ENCODE measurements at places on chromosomes 11 and 22.

- DNase-seq = no peak
These were observed 34.9 kb downstream of the UBASH3B start for GRCh38 chr11:122690384-122690783.

GRCh38 chr22:28874811-28875320, 8.5 kb upstream of the ZNRF3 start:
- DNase-seq = no peak

- peak; percentile 72 for DNase-seq
These were observed 67.2 kb downstream of the C11orf91 start for GRCh38 chr11:33633251-33634003.

DNA sequence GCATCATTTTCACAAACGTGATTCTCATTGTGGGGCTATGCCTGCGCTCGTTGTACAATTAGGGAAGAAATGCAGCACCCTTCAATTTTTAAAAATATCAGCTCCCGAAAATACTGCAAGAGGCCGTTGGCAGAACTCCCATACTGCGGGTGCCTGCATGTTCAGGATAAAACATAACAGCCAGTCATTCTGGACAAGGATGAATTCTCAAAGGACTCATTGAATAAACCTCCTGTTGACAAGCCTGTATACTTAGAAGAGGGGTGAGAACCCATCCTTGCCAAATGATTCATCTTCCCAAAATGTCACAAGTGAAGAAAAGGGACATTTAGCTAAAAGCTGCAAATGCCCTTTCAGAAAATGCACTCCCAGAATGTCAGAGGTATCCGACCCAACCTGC, 141.9 kb downstream of the CSNK2A3 start:
- DNase-seq = no peak

- peak; percentile 98 for DNase-seq
These were observed 277.4 kb downstream of the FAM76B start for GRCh38 chr11:95512177-95512576.

GRCh38 chr11:95796501-95796900, 6.2 kb downstream of the CEP57 start:
- DNase-seq = no peak

DNA sequence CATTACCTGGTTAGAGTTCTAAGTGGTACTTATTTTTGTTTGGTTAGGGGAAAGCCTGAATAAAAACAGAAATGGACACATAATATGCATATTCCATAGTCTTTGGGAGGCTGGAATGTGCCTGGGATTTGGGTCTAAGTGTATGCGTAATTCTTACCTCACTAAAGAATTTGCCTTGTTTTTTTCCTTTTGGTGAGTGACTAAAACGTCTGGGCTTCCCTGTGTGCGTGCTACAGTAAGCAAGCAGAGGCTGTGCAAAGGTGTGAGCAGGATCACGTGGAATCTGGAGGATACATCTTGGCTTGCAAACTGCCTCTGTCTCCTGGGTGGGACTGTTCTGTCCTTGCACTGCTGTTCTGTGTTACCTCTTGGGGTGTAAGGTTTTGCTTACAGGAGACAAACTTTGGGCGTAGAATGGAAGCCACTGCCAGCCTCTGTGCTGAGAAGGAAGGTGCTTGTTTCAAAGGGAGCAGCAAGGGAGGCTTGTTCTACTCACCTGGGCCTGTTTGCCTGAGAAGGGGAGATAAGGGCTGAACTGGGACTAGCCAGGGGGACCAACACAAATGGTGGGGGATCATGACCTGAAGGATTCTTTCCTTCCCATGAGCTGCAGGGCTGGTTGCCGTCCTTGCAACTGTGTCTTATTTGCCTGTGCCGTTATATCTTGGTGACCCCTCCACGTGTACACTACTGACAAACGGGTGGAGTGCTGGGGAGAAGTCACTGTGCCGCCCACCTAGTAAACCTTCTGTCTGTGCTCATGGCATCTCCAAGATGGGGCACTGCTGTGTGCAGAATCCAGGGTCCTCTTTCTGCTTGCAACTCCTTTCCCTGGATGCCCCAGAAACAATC, 4.5 kb downstream of the NEAT1 start:
- peak; percentile 63 for DNase-seq

DNA sequence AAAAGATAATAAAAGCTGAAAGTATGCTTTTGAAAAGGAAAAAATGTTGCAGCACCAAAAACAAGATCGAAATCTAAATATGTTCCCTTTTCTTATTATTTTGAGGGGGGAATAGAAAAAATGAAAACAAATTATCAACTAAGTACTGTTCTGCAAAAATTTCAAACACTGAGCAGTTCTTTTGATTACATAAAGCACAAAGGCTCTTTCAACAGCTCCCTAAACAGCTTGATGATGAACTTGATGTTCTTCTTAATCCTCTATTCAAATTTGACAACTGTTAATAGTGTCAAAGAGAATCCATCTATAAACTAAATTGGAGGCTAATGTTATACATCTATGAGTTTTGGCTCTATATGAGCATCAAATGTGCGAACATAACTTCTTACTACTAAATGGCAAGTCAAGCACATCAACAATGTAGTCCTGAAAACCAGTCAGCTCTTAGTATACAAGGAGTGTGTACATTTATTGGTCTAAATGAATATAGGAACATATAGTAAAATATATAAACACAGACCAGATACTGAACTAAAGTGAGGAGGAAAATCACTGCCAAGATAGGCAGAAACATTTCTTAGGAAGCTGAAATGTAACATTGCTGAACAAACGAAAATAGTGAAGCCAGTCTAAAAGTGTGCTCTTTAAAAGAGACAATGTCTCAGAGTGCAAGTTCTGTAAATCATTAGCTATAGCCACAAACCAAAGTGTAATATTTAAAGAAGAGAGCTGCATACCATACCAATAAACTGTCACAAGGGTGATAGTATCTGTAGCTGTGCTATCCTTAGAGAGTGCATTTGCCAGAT, 94.3 kb downstream of the SOX6 start:
- no peak for DNase-seq

- no peak for DNase-seq
These were observed 622.8 kb downstream of the NTM start for GRCh38 chr11:131993246-131993645.

DNA sequence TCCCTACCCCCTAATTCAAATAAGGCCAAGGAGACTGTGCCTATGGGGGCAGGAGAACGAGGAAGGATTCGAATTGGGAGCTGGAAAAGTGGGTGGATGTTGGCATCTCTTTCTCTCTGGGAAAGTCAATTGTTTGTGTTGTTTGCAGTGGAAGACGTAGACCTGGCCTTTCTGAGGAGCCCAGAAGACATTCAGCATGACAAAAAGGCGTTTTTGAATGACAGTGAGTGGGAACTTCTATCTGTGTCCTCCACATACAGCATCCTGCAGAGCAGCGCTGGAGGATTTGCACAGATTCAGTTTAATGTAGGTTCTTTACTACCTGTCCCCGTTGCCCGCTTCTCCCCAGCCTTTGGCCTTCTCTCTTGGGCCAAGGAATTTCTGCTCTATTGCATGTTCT, 28.2 kb downstream of the HTR3B start:
- DNase-seq = no peak

DNA sequence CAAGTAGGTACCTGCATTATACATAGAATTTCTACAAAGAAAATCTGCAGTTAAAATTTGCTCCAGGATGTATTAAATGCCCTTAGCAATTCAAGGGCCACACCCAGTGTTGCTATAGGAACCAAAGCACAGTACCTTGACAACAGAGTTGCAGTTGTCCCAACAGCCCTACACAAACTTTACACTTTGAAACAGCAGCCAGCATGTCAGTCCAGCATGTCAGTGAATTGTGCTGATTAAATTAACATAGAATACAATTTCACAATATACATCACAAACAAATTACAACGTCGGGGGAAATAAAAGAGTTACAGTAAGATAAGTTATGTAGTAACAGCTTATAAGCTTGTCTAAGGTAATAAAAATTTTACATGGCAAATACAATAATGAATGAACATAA, 389.2 kb downstream of the SOX6 start:
- no peak for DNase-seq

GRCh38 chr11:76701294-76702040, 30.9 kb upstream of the LRRC32 start:
- peak; percentile 46 for DNase-seq

GRCh38 chr22:27473533-27473932, 328.0 kb downstream of the MN1 start:
- no peak for DNase-seq

GRCh38 chr11:2791139-2791520, 91.3 kb upstream of the KCNQ1OT1 start:
- no peak for DNase-seq

GRCh38 chr22:48522271-48522670, 1305.4 kb downstream of the BRD1 start:
- no peak for DNase-seq

DNA sequence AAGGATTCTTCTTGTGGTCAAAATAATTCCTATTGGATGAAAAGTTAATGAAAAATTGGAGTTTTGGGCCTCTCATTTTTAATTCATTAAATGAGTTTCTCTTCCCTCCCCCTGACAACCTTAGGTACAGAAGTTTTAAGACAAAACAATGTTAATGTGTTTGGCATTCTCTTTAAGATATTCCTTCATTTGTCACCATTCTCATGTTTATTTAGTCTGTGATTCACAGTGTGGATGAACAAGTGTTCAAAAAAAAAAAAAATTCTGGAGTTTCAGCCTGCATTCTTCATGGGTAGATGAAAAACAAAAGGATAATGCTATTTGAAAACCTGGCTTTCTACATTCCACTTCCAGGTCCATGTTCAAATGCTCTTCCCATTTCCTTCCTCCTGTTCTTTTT, 172.6 kb upstream of the LUZP2 start:
- DNase-seq = peak; percentile 12

- no peak for DNase-seq
These were observed 1078.0 kb downstream of the BRD1 start for GRCh38 chr22:48749555-48750227.

DNA sequence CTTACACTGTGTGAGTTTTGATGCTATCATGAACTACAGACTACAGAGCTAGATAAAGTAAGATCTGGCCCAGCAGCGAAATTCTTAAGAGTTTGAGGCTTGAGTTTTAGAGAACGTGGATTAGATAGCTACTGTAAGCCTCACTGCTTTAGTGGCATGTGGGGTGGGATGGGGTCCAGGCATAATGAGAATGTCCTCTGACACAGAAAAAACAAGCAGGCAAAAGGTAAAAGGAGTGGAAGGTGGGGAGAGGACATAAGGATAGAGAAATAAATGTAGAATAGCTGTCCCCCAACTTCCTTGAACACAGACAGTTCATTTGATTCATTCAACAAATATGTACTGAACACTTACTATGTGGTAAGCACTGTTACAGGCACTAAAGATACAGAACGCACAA, 324.5 kb upstream of the PITPNB start:
- DNase-seq = peak; percentile 50

GRCh38 chr11:59197991-59198390, 14.7 kb downstream of the MPEG1 start:
- DNase-seq = peak; percentile 79

DNA sequence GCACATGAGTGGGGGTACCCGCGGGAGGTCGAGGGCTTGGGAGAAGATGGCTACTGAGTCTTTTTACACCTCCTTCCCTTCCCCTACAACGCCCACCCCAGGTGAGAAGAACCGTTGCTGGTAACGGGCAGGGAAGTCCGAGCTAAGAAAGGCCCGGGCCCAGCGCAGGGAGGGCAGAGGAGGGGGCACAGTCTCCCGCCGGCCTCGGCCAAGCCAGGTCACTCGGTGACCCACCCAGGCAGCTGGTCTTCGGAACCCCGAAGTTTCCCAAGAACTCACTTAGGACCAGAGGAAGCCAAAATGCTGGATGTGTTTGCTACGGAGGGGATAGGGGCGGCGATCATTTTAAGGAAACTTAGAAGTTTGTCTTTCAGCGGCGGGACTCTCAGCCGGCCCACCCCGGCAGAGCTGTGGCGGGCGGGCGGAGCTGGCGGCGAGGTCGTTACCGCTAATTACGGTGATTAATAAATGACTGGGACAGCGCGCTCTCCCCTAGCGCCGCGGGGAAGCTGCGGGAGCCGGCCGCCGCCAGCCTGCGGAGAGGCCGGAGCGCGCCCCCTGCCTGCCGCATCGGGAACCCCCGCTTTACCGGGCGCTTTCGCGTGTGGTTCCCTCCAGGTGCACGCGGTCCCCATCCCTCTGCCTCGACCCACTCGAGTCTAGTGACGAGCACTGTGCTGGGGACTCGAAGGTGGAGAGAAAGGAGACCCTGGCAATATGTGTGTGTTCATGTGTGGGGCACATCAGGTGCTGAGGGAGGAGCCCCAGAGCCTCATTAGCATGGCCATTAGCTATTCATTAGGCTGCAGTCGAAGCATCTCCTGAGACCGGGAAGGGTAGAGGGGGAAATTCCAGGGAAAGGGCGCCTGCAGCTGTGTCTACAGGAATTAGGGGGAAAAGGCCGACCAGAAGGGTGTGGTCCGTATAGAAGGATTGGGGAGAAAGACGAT, 945 bp downstream of the ROBO3 start:
- DNase-seq = no peak

GRCh38 chr11:26761361-26761809, 39.5 kb upstream of the SLC5A12 start:
- DNase-seq = peak; percentile 56

DNA sequence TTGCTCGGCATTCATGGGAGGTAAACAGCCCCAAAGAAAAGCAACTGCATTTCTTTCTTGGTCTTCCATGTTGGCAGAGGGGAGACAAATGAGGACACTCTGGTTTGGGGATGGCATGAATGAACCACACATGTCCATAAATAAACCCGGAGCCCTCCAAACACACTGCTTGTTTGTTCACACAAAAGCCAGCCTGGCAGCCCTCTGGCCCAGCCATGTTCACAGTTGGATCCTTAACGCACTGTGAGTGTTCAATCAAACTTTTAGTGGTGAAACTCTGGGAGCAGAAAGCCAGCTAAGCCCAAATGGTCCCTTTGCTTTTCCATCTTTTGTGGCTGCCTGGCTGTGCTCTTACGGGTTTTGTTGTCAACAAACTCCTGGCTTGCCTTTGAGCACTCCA, 336.8 kb downstream of the CADM1 start:
- no peak for DNase-seq

DNA sequence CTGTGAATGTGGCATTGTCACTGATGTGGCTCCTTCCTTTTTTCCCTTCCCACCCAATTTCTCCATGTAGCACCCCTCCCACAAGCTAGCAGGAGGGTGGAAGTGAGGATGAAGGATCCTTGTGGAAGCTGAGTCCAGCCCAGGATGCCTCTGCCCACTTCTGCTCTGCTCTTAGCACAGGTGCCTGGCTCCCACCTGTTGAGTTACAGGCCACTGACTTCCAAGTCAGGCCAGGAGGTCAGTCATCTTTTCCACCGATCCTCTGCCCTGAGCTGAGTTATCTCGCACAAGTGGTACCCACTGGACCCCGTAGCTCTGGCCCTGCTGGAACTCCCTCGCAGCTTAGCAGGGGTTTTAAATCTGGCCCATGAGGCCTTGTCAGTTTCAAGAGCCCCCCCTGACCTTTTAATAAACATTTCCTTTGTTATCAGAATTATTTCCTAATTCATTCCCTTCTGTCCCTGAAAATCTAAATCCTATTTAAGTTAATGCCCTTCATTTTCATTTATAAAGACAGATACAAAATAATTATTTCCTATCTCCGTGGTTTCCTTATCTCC, 125.3 kb upstream of the CADM1 start:
- no peak for DNase-seq

DNA sequence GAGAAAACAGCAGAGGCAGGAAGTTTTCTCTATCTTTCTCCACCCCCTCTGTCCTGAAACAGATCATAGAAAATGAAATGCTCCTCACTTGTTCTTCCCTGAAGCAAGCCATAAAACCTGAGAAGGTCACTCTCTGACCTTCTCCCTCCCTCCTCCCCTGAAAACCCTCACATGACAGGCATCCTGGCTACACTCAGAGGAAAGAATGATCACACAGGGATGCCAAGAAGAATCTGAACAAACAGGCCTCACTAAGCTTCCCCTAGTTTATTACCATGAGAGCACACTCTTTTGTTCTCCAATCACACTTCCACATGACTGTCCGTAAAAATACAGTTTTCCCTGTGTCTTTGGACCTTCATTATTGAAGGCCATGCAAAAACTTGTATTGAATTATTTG, 300.1 kb downstream of the BUD13 start:
- DNase-seq = peak; percentile 43
